ENCODE measurements at places on chromosomes 3 and 15.

GRCh38 chr3:161153480-161153879 is 48.3 kb upstream of the B3GALNT1 start:
- no peak for DNase-seq

GRCh38 chr3:35071772-35072171 is 567.6 kb upstream of the ARPP21 start:
- DNase-seq: no peak

- DNase-seq: no peak
Measured at GRCh38 chr3:24400450-24400849, 94.2 kb downstream of the THRB start.

DNA sequence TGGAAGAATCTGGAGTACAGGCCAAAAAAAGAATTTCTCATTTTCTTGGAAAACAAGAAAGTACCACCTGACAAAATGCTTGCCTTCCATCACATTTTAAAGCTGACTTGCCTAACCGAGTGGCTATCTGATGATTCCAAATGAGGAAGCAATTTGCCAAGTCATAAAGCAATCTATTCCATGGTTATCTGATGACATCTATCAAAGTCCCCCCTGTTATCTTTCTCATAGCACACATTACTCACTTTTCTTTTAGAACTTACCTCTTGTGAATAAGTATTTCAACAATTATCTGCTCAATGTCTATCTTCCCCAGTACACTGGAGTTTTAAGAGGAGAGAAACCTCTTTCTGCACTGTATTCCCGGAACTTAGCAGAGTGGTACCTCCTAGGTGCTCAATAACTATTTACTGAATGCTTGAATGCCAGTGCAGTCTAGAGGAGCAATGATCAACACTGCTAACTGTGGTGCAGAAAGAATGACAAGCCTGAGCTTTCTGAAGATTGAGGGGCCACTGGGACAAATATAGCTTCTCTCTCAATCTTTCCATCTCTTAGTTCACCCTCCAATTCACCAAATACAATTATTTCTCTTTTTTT is 186.3 kb upstream of the ATP11B start:
- no peak for DNase-seq

GRCh38 chr3:180284331-180285110 is 247.8 kb upstream of the PEX5L start:
- no peak for DNase-seq

- DNase-seq: no peak
Measured at GRCh38 chr15:98938105-98938417, 69.5 kb downstream of the PGPEP1L start.

DNA sequence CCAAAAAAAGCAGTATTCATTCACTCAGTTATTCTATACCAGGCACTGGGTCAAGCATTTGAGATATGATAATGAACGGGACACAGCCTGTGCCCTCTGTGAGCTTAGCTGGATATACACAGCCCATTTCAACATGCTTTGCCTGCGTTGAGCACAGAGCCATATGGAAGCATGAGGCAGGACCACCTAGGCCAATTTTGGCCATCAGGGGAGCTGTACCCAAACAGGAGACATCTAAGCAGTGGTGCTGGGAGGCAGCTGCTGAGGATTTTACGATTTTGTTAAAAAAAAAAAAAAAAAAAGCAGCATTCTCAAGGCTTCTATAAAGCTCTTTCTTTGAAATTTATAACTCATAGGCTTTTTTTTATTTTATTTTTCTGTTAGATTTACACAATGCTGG is 87.2 kb upstream of the SLC2A2 start:
- no peak for DNase-seq

GRCh38 chr3:38916706-38917105 is 100.7 kb upstream of the SCN10A start:
- peak; percentile 15 for DNase-seq

DNA sequence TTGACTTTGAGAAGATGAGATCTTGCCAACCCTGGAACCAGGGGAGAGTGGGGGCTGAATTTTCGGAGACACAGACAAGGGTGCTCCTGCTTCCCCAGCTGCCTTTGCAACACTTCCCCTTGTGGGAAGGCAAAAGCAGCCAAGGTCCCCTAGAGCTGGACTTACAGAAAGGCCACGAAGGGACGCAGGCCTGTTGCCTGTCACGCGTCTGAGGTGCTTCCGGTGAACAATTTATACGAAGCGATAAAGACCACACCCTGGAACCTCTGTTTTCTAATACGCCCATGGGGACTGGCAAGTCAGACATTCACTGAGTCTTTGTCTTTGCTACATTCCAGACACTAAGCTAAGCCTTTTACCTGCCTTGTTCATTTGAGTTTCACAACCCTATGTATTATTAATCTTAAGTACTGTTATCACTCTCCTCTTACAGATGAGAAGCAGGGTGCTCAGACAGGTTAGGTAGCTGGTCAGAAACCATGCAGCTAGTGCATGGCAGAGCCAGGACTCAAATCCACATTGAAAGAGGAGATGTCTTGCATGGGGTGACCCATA is 13.2 kb downstream of the MEGF11 start:
- no peak for DNase-seq

DNA sequence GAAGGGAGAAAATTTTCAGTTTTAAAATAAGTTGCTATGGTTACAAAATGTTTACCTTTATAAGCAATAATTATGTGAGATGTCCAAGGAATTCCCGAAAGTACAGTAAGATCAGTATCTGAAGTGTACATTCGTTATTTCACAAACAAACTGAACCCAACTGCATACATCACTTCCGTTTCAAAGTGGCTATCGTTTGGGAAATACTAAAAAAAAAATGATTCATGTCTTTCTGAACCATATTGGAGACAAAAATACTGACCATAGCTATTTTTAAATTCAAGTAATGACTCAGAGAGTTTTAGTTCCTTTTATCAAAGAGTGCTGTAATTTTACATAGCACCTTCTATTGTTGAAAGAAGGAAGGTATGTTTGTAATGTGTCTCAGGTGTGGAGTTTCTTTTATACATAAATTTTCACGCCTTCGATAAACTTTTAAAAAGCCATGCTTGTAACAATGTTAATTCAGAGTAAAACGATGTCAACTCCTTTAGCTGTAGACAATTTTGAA is 8.0 kb upstream of the ANKRD28 start:
- no peak for DNase-seq

DNA sequence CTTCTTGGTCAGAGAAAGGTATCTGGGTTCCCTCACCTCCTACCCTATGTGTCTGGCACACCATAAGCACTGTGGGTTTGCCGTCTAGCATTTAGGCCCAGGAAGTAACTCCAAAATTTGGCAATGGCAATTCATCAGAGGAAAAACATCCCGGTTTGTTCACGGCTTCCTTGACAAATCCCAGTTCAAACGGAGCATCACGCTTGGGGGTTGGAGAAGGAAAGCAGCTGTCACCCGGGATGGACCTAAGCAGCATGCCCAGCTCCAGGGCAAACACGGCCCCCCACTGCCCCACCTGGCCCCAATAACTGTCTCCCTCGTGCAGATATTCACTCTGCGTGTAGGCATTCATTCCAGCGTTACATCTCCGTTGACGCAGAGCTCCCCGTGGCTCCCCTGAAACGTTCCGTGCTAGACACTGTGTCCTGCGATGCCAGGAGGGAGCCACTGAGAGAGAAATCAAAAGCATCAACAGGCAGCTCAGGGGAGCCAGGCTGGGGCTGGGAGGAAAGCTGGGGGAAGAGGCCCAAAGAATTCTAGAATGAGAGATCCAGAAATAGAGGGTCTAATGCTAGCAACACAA is 41.4 kb downstream of the NTRK3 start:
- DNase-seq: no peak

- DNase-seq: no peak
Measured at GRCh38 chr15:92107510-92107909, 254.0 kb downstream of the SLCO3A1 start.

DNA sequence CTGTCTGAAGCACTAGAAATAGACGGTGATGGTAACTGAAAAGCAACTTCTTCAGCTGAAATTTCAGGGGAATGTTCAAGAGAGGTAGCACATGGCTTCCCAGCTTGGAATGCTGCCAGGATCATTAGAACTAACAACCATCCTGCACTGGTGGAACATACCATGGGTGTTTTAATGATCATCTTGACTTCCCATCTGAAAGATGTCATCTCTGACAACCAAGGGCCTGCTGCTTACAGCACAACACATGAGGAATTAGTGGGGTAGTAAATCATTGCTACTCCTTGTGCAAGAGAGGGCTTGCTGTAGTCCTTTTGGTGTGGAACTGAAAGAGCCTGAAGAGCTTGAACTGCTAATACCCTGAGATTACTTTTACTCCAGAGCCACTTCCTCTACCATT is 853.7 kb downstream of the MCTP2 start:
- no peak for DNase-seq

GRCh38 chr15:41061667-41062066 is 54.4 kb downstream of the INO80 start:
- no peak for DNase-seq

- DNase-seq: no peak
Measured at GRCh38 chr3:42736531-42736930, 33.9 kb upstream of the HHATL start.

GRCh38 chr3:195255571-195256501 is 15.1 kb downstream of the XXYLT1 start:
- no peak for DNase-seq

DNA sequence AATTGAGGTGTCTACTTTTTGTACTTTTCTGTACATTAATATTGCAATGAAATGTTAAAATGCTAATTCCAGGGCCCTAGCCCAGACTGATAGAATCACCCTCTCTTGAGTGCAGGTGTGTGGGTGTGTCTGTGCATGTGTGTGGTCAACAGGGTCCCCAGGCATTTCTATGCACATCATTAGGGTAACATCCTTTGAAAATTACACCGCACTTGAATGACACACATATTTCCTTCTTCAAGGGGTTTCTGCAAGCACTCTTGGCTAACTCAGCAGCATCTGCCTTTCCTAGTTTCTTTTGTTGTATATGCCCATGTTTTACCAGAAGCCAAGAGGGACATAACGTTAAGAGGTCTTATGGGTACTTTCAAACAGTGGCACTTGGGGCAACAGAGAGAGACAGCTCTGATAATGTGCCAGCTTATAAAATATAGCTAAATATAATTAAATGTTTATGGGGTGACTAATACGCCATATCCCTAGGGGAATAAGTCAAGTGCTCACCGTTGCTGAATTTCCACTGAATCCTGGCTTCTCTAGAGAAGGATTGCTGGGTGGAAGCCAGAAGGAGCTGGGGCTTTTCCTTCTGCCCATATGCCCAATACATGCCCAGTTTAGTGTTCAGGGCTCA is 54.5 kb upstream of the LRIG1 start:
- no peak for DNase-seq

DNA sequence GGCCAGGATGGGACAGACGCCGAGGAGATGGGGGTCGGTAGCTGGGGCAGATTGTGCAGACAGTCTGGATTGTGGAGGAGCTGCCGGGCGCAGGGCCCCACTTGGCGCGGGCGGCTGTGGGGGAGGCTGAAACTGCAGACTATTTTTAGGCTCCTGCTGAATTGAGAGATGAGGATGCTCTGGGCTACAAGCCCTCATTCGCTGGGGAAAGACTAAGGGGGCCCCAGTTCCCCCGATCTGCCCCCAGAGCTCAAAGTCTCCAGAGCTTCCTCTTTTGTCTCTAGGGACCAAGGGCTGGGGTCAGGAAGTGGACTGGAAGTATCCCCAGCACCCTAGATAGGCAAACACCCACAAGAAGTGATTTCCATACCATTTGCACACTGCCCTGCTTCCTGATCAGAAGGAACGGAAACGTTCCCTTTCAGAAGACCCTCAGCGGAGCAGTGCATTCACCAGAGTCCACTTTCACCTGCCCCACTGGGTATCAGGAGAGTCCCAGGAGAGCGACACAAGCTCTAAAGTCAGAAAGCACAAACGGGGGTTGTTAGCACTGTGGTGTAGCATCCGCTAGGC is 29.7 kb downstream of the SEMA7A start:
- no peak for DNase-seq

DNA sequence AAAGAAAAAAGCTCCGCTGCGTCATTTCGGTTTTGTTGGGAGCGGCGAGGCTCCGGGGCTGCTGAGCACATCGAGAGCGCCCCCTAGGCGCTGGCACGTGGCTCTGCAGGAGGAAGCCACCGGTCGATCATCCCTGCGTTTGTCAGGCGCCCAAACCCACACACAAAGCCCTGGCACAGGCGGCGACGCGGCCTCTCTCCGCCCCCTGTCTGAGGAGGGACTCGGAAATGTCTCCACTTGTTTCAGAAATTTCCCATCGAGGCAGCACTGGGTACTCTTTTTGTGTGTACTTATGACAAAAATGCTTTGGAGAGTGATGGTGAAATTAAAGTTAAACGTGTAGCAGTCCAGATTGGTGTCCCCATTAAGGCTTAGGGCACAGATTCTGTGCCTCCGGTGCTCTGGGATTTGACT is 407.3 kb upstream of the ONECUT1 start:
- no peak for DNase-seq

GRCh38 chr3:122025296-122025695 is 3.2 kb upstream of the ILDR1 start:
- no peak for DNase-seq

GRCh38 chr3:177591379-177591778 is 394.1 kb upstream of the TBL1XR1 start:
- peak; percentile 81 for DNase-seq

DNA sequence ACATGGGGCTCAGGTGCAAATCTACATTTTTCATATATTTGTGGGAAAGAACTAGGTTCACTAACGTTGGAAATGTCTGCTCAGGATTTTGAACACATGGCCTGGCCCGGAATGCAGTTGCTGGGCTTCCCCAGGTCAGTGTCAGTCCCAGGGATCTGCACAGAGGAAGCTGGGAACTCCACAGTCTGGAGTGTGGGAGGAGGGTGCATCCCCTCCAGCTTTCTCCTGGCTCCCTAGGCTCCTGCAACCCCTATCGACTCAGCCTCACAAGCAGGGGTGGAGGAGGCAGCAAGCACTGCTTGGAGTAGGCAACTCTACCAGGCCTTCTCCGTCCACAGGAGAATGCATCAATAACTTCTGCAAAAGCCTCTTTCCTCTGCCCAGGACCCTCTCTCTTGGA is 30.1 kb upstream of the HCN4 start:
- no peak for DNase-seq

DNA sequence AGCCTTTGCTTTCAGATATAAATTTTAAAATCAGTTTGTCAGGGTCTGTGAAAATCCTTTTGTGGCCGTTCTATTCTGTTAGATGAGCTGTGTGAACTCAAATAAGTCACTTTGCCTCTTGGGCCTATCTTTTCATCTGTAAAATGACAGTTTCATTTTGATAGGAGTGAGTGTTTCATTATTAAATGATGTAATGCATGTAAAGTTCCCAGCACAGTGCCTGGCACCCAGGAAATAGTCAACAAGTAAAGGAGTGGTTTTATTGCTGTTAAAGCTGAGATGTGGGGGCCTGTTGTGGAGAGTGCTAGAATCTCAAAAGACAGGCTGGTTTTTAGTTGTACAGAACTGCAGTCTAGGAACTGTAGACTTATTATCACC is 394.5 kb upstream of the CFAP20DC start:
- no peak for DNase-seq
